ENCODE measurements at places on chromosomes 5 and 9.

- DNase-seq, result peak; percentile 92
These were observed 7.2 kb upstream of the ABLIM3 start for GRCh38 chr5:149133795-149134777.

DNA sequence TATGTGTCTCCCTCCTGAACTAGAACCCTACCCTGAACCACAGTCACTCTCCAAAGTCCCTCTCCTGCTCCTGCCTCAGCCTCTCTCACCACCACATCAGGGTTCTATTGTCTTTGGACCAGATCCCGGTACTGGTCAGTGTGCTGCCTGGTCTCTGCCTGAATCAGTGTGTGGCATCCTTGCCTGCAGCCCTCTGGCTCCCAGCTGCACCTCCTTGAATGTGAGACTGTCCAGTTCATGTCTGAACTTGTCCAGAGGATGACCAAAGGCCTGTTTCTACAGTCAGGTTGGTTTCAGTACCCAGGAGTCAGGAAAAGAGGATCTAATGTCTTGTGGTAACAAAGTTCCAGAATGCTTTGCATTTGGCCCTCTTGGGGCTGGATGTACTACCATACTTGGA is 76.8 kb upstream of the RANBP3L start:
- peak; percentile 7 for DNase-seq

- no peak for DNase-seq
These were observed 5.5 kb upstream of the DMRT2 start for GRCh38 chr9:1044643-1045042.

- no peak for DNase-seq
These were observed 37.5 kb downstream of the ACTBL2 start for GRCh38 chr5:57445006-57445704.

DNA sequence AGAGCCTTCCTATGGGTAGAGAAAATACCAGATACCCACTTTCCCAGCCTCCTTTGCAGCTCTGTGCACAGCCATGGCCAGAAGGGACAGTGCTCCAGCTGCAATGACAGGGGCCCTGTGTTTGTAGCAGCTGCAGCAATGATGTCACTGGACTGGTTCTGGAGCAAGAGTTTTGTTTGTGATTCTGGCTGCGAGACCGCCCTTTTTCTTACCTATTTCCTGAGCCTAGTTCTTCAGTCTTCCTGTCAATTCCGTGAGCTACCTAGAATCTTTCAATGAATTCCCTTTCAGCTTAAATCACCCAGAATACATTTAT is 10.0 kb upstream of the BOD1 start:
- no peak for DNase-seq

DNA sequence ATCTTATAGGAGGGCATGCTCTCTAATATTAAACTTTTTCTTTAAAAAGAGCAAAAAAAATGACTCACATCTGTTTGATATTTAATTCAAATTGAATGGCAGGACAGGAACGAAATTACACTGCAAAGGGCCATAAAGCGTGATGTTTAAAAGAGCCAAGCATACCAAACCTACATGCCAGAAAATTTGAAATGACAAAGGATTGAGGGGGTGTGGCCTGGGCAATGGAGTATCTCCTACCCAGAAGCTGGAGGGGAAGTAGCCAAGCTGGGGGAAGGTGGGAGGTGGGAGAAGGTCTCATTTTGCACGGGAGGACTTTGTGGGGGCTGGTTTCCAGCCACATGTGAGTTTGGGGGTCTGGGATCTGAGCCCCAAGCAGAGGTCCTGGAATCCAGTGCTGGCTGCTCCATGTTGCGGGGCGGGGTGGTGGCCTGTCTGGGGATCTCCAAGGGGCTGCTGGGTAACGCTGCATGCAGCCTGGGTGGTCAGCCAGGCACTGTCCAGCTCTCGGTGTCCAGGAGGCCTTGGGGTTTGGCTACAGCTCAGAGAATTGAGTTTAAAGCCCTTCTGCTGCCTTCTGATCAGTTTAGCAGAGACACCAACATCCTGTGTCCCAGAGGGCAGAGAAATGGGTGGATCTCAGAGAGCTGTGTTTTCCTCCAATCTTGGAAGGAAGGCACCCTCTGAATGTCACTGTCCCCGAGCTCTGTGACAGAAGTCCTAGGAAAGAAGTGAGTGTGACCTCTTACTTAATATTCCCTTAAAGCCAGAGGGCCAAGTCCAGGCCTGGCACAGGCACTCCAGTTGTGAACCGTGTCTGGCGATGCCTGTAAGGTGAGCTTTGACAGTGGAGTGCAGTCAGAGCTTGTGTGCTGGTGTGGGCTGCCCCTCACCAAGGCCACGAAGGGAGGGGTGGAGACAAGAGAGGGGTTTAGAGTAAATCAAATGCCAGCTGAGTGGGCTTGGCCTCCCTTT is 7.6 kb downstream of the DCANP1 start:
- no peak for DNase-seq

DNA sequence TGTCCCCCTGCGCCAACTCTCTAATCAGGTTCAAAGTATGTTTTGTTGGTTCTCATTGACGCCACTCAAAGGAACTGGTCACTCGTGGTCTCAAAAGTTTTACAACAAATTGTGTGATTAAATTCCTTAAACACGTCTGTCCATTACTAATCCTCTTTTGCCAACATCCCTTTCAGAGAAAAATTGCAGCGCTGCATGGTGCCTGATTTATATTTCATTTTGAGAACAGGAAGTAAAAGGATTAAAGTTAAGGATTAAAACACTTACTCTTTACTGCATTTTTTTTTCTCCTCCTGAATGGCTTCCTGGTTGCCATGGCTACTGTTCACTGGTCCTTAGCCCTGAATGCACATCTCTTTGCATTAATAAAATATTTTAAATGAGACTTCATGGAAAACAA is 383.5 kb downstream of the GLIS3 start:
- DNase-seq, result no peak

DNA sequence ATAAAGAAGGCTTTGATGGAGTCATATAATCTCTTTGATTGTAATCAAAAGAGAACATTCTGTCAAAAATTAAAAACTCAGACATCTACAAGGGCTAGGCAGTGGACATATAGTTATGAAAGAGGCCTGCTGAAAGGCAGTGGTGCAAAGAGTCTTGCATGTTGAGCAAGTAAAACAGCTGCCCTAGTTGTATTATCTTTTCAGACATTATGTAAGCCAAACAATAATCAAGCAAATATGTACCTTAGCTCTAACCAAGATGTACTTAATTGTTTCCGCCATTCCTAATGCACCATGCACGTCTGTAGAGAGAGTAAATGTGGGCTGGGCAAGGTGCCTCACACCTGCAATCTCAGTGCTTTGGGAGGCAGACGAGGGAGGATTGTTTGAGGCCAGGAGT is 14.3 kb downstream of the GAPT start:
- DNase-seq, result no peak

DNA sequence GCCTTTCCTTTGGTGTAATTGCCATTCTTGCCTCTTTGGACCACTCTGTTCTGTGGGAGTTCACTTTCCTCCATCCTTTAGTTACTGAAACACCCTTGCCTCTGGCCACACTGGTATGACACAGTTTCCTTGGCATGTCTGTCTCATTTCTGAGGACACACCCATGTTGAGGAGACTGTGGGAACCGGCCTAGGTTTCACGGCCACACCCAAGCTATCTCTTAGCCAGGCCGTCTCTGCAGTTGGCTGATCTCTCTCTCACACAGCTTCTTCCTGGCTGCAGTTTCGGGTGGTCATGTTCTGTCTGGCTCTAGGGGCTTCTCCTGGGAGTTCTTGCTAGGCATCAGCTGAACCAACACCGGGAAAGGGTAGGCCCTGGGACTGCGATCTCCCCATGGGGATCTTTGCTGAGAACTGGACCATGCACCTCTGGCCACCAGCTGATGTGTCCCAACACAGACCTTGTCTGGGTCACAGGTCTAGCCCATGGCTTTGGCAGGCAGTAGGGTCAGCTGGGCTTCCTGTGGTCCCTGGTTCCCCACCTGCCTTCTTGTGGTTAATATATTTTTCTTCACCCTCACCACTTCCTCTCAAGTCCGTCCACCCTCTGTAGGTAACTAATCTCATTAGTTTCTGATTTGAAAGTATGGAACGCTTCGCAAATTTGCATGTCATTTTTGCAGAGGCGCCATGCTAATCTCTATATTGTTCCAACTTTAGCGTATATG is 24.9 kb downstream of the ARHGEF37 start:
- DNase-seq, result peak; percentile 82

GRCh38 chr9:110895147-110895905 is 142.9 kb downstream of the LPAR1 start:
- no peak for DNase-seq

- no peak for DNase-seq
These were observed at the start of gene OR1J2 for GRCh38 chr9:122510502-122510901. Gene OR1J2 (plus strand): TSS chr9:122510802. CDS start chr9:122510802, 0 bp downstream.

GRCh38 chr5:83718195-83718825 is 2.3 kb downstream of the HAPLN1 start:
- peak; percentile 73 for DNase-seq

- no peak for DNase-seq
These were observed 192.9 kb downstream of the PIK3R1 start for GRCh38 chr5:68408345-68408871.

GRCh38 chr9:78806492-78807160 is 509.7 kb downstream of the PSAT1 start:
- DNase-seq, result peak; percentile 17

DNA sequence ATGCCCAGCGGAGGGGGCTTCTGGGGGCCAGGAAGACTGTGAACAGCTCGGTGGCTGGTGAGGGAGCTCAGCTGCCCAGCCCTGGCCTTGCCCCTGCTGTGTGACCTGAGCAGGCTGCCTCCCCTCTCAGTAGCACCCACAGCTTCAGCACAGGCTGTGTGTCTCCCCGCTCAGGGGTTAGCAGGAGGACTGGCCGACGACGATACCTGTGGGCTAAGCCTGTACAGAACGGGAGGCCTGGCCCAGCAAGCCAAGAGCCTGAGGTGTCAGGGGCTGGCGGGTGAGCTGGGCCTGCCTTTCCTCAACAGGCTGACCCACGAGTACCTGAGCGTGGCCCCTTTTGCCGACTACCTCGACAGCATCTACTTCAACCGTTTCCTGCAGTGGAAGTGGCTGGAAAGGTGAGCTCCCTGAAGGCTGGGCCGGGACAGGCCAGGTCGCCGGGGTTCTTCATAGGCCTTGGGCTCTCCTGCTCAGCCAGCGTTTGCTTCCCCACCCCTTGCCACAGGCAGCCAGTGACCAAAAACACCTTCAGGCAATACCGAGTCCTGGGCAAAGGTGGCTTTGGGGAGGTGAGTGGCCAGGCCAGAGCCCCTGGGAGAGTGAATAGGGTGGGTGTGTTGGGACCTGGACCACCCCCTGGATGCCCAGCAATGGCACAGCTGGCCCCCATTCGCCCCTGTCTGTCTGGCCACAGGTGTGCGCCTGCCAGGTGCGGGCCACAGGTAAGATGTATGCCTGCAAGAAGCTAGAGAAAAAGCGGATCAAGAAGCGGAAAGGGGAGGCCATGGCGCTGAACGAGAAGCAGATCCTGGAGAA is 6.6 kb downstream of the GRK6 start:
- no peak for DNase-seq

DNA sequence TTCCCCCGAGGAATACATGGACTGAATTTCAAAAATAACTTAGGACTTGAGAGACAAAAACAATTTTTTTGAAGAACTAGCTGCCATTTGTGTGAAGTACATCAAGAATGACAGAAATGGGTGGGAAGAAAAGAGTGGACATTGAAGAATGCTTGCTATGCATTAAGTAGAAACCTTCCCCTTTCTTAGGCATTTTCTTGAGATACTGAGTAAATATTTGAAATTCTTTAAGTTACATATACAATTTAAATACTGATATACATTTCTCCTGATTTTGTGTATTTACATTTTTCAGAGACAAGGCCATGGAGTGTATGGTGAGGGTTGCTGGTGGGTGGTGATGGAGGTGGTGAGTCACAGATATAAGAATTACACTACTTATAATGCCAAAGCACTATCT is 319.3 kb upstream of the ADAMTSL1 start:
- no peak for DNase-seq

GRCh38 chr5:125595095-125595494 is 828.1 kb upstream of the GRAMD2B start:
- peak; percentile 82 for DNase-seq

- no peak for DNase-seq
These were observed 25.6 kb downstream of the GLDC start for GRCh38 chr9:6619909-6620308.

GRCh38 chr5:51678330-51678729 is 295.1 kb downstream of the ISL1 start:
- DNase-seq, result no peak
